ENCODE measurements at places on chromosomes 1 and 21. TPM values are rescaled to one million over a fixed set of nuclear protein-coding genes. Genes with fewer than 3 reads are reported as not detected.
A peak's percentile ranks its signal among the peaks of the same experiment; 100 is the strongest.

DNA sequence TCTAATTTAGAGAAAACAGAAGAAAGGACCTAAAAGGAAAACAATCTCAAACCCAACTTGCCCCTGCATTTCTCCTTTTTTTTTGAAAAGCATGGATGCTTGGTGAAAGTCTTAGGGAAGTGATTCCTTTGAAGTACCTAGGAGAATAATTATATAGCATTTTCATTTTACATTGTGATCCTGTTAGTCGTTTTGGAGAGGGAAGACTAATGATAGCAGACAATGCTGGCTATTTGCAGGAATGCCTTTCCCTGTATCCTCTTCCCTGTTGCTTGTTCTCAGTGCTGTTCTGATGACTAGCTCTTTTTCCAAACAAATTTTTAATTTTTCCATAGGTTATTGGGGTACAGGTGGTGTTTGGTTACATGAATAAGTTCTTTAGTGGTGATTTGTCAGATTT lies 53.9 kb downstream of the LAMC1 start:
- no peak for DNase-seq

CYB5RL gene
- 14.5 TPM for total RNA-seq

PLA2G2C gene
- not detected for total RNA-seq

DNA sequence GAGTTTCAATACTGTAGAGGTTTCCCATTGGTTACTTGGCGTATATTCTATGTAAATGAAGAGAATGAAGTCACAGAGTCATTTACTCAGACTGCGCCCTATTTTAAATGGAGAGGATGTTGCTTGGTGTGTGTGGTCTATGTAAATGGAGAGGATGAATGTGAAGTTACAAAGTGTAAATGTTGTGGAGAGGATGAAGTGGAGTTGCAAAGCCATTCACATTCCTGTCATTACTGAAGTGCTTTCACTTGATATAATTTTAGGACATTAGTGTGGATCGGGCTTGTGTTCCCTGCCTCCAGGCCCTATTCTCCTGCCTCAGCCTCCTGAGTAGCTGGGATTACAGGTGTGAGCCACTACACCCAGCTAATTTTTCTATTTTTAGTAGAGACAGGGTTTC lies 99.4 kb upstream of the CACYBP start:
- no peak for DNase-seq

GRCh38 chr1:230730977-230731376 lies 16.2 kb upstream of the CAPN9 start:
- DNase-seq = no peak

GRCh38 chr1:226558036-226558650 lies 9.6 kb downstream of the STUM start:
- DNase-seq = no peak

DNA sequence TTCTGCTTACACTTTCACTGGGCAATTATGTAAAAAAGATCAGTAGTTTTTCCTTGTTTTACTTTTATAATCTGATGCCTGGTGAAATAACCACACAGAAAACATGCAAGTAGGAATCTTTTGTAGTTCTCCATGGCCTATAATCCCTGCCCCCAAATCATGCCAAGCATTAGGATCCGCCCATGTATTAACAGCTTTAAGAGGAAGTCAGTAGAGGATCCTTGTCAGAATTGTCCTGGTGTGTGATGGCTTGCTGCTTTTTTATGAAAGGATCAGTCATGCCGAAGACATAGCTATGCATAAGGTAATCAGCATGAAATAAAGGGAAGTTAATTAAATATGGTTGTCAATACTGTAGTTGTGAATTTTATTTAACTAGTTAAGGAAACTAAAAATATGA lies 20.0 kb downstream of the ADGRL2 start:
- no peak for DNase-seq

DNA sequence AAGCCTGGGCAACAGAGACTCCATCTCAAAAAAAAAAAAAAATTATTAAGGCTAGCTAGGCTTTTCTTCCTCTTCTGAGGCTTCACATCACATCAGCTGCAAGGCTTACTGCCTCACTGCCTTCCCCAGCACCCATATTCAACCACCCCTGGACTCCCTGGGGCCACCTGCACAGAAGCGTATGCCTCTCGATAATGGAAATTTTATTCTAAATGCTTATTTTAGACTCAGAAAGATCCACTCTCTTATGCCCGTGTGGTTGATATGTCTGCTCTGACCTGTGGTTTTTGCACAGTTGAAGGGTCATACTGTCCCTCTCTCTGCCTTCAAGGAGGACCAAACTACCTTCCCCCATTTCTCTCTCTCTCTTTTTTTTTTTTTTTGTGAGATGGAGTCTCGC lies 1.5 kb upstream of the FCRLA start:
- no peak for DNase-seq

DNA sequence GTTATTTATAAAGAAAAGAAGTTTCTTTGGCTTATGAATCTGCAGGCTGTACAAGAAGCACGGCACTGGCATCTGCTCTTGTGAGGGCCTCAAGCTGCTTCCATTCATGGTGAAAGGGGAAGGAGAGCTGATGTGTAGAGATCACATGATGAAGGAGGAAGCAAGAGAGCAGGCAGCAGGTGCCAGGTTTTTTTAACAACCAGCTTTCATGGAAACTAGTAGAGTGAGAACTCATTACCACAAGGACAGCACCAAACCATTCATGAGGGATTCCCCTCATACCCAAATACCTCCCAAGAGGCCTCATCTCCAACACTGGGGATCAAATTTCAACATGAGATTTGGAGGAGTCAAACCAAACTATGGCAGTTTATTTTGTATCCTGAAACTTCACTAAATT lies 85.8 kb upstream of the CAMK1G start:
- DNase-seq = no peak

HSD3B2 gene
- total RNA-seq = not detected

- no peak for DNase-seq
These were observed 6.6 kb upstream of the RGS8 start for GRCh38 chr1:182690886-182691443.

GRCh38 chr1:20753589-20753988 lies 21.1 kb upstream of the SH2D5 start:
- no peak for DNase-seq

- DNase-seq = no peak
These were observed 20.5 kb upstream of the MTF1 start for GRCh38 chr1:37879865-37880264.

- DNase-seq = no peak
These were observed 26.5 kb upstream of the MTR start for GRCh38 chr1:236768601-236769000.

PTGFRN gene
- 4.6 TPM for total RNA-seq

DNA sequence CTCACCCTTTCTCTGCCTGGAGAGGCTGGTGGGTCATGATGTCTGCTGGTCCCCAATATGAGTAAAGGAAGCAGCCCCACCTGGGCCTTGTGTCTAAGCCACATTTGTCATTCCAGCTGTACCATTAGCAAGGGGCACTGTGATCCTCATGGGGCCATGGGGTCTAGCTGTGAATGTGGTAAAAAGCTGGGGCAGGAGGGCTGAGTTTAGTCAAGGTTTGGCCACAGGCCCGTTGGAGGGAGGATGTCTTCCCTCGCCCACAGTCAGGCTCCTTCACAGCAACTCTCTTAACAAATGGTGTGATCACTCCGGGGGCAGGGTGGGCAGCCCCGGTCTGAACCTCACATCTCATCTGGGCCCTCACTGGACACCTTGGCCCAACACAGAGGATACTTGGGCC lies 115.4 kb downstream of the DMRTB1 start:
- no peak for DNase-seq

DNA sequence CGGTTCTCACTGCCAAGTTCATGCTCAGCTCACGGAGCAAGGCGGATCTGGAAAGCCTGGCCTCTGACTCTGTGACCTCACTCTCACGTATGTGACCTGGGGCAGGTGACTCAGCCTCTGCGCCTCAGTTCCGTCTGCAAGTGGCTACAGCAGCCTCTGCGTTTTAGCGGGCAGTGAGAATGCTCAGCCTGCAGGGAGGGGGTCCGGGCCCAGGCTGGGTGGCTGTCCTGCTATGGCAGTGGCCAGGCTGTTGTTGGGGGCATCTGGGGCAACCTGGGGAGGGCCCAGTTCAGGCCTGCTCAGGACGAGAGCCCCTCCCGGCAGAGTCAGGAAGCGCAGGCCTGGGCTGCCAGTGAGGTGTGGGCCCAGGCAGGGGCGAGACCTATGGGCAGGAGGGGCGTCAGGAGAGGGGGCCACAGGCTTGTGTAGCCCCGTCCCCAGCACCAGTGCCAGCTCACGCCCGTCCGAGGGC lies 27.9 kb downstream of the ARHGEF16 start:
- no peak for DNase-seq

DNA sequence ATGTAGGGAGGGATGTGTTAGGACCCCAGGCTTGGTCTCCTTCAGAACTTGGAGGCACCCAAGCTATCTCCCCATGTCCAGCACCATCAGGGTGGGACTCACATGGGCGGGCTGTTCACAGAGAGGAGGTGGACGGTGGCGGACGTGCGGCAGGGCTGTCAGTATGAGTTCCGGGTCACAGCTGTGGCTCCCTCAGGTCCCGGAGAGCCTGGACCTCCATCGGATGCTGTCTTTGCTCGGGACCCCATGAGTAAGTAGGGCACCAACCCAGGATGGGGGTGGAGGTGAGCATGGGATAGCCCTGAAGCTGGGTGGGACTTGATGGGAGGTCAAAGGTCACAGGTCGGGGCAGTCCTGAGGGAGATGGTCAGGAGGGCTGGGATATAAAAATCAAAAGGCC lies 27.8 kb downstream of the IGFN1 start:
- peak; percentile 37 for DNase-seq

GRCh38 chr1:203743091-203743571 lies 21.9 kb upstream of the LAX1 start:
- no peak for DNase-seq

GRCh38 chr1:109267743-109268300 lies 15.1 kb downstream of the PSRC1 start:
- no peak for DNase-seq

SPRR2E gene
- not detected for total RNA-seq

DNA sequence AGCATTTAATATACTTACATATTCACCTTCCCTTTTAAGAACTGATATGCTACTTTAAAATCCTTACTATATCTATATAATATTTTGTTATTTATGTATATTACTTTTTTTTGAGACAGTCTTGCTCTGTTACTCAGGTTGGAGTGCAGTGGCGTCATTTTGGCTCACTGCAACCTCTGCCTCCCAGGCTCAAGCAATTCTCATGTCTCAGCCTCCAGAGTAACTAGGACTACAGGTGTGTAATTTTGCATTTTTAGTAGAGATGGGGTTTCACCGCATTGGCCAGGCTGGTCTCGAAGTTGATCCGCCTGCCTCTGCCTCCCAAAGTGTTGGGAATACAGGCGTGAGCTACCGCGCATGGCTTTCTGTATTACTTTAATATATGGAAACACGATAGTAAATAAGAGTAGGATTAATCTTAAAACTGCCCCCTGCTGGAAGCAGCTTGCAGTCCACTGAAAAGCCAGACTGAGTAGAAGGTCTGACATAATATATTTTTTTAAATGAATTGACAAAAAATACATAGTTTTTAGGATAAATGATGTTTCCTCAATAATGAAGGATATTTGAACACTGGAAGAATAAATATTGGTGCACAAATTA lies 24.4 kb downstream of the RCAN3 start:
- DNase-seq = peak; percentile 65

- DNase-seq = no peak
These were observed 99.8 kb downstream of the KIF14 start for GRCh38 chr1:200520735-200521134.

GRCh38 chr1:34052565-34052964 lies 112.5 kb downstream of the CSMD2 start:
- DNase-seq = no peak

FMO1 gene
- total RNA-seq = not detected

DNA sequence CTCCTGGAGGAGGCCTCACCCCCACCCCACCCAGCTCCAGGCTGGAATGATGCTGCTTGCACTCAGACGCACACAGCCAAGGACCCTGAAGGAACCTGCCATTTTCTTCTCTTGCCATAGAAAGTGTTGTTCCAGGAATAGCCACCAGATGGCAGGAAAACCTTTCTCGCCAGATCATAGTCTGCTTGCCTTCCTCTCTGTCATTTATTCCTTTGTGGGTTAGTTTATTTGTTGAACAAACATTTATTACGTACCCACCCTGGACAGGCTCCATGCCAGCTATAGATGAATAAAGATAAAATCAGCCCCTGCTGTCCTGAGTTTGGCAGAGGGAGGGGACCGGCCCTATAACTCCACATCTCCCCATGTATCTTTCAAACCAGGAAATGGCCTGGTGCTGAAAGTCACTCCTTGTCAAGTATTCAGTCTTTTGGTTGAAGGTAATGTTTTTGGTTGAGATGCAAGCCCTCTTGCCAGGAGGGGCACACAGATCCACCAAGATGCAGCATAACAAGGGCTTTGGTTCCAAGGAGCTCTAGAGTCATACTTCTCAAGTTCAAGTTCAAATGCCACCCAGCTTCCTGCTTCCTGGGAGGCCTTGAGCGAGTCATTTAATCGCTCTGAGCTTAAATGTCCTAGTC lies 7.0 kb upstream of the KCNC4 start:
- peak; percentile 82 for DNase-seq

GRCh38 chr1:152479792-152480595 lies 30.6 kb upstream of the LCE5A start:
- peak; percentile 66 for DNase-seq

DNA sequence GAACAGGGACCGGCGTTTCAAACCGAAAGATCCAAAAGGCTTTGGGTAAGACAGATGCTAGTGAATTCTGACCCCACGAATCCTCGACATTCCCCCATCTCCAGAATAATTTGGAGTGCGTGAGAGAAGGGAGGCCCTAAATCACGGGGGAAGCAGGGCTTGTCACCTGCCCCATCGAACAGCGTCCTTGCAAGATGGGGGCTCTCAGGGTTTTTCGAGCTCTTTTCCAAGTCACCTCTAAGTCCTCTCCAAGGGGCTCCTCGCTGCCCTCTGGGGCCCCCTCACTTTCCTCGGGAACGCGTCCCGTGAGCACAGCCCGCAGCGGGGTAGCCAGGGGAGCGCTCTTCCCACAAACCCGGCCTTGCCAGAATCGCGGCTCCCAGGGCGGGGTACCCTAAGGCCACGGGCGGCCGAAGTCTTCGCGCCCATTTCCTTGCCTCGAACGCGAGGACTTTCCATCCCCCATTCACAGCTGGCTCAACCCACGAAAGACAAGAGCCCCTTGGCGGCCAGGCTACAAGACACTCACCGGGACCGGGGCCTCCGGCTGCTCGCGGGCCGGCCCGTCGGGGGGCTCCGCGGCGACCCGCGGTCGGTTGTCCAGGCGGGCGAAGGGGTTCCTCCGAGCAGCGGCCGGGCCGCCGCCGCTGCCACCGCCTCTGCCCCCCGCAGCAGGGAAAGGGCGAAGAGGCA lies 546 bp downstream of the DONSON start:
- peak; percentile 64 for DNase-seq

GRCh38 chr1:46152016-46152415 lies 19.6 kb upstream of the PIK3R3 start:
- DNase-seq = no peak

All from activated CD8-positive, alpha-beta memory T cell treated with anti-CD3 and anti-CD28 coated beads, Interleukin-2, amount 10 ng/mL, durations not matched to agents 7 days and 5 days (primary cell).